Thoracic aorta (tissue), 2 donors: ENCODE measurements at places on chromosomes 13 and 19.

DNA sequence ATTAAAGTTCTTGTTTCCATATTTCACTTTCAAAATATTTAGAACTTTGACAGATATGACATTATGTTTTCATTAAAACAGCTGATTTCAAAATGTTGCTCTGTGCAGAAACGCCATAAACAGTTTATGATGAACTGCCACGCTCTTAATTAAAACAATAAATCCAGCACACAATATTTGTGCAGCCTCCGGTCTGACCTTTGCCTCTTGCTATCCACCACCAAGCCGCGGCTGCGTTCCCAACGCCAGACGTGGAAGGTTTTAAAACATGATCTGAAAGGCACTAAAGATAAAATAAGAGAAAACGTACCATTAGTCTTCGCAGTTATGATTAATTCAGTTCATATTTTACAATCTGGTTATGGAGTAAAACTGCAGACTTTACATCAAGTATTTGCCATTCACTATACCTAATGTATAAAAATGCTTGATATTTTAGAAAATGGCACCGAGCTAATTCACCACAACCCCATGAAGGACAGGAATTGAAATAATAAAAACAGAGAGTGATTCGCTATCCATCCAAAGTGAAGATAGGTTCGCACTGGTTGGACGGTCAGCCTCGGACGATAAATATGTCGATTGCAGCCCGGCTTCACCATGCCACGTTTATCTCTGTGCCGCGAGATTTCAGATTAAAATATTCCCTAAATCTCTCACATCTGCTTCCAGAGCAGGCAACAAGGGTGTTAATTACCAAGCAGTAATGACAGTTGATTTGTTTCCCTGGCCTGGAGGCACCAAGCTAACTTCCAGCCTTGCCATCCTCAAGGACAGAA is 103.3 kb upstream of the ZNF507 start:
- DNase-seq, result no peak

DNA sequence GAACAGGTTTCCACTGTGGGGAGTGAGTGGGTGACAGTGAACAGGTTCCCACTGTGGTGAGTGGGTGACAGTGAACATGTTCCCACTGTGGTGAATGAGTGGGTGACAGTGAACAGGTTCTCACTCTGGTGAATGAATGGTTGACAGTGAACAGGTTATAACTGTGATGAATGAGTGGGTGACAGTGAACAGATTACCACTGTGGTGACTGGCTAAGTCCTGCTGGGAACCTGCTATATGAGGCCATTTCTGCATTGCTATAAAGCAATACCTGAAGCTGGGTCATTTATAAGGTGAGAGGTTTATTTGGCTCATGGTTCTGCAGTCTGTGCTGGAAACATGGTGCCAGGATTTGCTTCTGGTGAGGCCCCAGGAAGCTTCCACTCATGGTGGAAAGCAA is 637.1 kb downstream of the UQCRFS1 start:
- DNase-seq, result no peak

DNA sequence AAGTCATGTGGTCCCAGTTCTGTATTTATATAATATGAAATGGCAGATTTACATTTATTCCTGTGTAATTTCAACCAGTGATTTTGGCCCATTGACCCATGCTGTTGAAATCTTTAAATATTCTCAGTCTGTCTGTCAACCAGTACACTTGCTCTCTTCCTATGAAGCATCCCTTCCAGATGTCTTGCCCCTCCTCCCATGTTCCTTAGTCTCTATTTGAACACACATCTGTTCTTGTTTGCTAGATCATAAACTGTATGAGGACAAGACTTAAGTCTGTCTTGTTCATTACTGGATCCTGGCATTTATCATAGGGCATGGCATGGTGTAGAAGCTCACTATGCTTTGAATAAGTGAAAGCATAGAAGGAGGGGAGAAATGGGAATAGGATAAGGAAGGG is 34.9 kb downstream of the STARD13 start:
- no peak for DNase-seq

DNA sequence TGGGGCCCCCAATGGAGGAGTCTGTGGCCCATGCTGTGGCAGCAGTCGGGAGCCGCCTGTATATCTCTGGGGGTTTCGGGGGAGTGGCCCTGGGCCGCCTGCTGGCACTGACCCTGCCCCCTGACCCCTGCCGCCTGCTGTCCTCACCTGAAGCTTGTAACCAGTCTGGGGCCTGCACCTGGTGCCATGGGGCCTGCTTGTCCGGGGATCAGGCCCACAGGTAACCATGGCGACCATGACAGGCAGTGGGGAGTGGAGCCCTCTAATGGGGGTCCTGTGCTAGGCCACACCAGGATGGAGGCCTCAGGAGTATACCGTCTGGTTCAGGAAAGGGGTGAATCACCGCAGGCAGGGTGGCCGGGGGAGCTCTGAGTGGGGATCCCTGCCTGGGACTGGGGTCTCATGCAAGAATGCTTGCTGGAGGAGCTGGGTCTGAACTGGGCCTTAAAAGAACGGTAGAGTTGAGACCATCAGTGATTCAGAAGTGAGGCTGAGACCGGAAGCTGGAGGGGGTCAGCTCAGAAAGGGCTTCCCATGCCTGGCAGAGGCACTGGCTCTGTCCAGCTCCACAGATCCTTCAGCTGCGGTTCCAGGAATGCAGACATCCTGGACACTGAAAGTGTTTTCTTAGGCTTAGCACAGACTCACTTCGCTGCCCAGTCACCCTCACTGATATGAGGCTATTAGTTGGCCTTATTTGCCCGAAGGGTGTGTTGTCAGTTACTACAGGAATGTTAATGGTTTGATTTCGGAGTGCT is 29.1 kb downstream of the CNFN start:
- no peak for DNase-seq

- no peak for DNase-seq
Observed at GRCh38 chr13:27631156-27631555, 9.5 kb downstream of the POLR1D start.
